Activated T-helper 1 cell treated with anti-CD3 and anti-CD28 coated beads, Interleukin-2, amount 50 U/mL, for 16 hours (primary cell): ENCODE measurements at places on chromosomes 7 and 10.

GRCh38 chr7:143909863-143910262 lies 7.9 kb upstream of the TCAF1 start:
- no peak for DNase-seq

- no peak for DNase-seq
Measured at GRCh38 chr7:89837515-89837914, 316.8 kb upstream of the STEAP1 start.

DNA sequence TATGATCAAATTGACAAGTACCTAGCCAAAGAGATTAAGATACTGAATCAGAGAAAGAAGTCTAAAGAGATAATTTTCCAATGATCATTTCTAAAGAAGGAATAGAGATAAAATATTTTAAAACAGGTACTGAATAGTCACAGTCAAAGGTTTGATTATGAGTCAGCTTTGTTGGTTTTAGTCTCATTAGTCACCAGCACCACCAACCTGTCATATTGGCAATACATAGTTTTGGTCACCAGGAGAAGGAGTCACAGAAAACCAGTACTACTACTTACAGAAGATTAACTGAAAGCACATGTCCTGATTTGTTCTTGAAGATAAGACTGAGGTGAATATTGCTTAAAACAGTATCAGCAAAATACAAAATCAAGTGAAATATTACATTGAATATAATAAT lies 34.6 kb downstream of the ZEB1 start:
- DNase-seq = no peak

DNA sequence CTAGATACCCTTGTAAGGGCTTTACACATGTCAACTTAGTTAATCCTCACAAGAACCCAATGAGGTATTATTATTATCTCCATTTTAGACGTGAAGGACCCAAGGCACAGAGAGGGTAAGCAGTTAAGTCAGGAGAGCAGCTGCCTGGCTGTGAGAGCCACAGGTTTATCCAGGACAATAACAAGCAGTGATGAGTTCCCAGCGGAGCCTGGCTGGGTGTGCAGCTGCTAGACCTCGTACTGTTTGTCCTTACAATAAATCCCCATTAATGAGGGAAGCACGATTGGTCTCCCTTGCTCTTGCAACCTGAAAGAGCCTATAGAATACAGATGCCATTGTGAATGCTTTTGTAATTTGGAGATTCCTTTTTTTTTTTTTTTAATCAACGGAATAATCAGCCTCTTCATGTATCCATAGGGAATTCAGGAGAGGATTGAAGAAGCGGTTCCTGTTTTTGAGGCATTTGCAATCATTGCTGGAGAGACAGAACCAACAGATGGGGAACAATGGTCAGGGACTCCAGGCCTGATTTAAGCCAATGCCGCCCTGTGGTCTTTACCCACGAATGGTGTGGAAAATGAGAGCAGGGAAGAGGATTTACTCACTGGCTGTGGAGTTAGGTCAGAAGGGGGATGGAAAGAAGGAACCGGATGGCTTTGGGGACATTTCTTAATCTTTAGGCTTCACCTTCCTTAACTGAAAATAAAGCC lies 12.3 kb upstream of the ASB4 start:
- DNase-seq = no peak

- DNase-seq = no peak
Measured at GRCh38 chr10:3484306-3485056, 300.5 kb downstream of the KLF6 start.

GRCh38 chr10:51767103-51767763 lies 67.8 kb upstream of the CSTF2T start:
- no peak for DNase-seq

DNA sequence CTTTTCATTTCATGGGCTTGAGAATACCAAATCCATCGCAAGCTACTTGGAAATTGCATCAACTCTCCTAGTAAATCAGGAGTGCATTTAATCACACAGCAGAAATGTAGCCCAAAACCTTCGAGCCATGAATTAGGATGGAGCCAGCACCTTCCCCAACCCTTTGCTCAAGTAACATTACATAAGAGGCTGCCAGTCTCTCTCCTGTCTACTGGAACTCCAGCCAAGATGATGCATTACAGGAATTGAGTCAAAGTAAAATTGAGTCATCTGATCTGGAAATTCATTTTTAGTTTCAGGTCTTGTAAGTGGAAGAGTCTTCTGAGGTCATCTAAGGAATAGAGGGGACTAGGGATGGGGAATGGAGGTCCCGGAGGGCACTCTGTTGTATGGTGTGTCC lies 69.7 kb upstream of the FHIP2A start:
- no peak for DNase-seq

DNA sequence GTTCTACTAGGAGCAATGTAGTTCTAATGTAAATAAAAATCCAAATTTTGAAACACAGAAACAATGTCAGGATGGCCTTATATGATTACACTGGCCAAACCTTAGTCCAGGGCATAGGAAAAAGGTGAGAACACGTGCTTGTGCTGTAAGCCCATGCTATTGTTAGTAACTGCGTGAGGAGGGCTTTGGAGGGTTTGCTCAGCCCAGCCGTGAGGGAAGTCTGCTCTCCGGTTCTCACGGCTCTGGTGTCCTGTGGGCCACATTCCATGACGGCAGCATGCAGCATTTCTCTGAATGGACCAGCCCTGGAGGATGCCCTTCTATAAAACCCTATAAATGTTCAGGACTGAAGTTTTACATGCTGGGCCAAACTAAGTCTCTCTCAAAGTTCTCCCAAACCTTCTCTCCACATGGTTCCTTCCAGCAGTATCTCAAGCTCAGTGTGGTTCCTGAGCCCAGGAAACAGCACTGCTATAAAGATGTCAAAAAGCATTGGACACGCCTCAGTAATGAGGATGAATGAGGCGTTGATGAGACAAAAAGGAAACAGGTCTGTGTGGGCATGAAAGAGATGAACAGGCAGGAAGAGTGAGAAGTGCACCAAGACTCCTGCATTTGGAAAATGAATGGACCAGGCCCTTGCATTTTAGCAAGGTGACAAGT lies 174.8 kb upstream of the CDCA7L start:
- no peak for DNase-seq

DNA sequence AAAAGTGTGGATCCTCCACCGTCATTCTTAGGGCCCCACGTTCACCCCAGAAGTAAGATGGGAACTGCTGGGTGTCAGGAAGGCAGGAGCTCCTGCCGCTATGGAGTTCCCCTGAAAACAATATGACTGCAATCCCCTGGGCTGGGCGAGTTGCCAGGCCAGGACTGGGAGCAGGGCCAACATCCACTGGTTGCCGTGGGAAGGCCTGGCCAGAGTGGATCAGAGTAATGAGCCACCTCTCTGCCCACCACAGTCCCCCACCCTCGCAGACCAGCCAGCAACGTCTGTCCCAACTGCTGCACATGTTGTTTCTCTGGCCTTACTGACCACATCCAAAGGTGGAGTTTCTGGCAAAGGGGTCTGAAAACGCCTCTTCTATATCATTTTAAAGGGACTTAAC lies 86.6 kb downstream of the STRA8 start:
- no peak for DNase-seq

- no peak for DNase-seq
Measured at GRCh38 chr7:85730012-85730411, 543.2 kb upstream of the SEMA3D start.

DNA sequence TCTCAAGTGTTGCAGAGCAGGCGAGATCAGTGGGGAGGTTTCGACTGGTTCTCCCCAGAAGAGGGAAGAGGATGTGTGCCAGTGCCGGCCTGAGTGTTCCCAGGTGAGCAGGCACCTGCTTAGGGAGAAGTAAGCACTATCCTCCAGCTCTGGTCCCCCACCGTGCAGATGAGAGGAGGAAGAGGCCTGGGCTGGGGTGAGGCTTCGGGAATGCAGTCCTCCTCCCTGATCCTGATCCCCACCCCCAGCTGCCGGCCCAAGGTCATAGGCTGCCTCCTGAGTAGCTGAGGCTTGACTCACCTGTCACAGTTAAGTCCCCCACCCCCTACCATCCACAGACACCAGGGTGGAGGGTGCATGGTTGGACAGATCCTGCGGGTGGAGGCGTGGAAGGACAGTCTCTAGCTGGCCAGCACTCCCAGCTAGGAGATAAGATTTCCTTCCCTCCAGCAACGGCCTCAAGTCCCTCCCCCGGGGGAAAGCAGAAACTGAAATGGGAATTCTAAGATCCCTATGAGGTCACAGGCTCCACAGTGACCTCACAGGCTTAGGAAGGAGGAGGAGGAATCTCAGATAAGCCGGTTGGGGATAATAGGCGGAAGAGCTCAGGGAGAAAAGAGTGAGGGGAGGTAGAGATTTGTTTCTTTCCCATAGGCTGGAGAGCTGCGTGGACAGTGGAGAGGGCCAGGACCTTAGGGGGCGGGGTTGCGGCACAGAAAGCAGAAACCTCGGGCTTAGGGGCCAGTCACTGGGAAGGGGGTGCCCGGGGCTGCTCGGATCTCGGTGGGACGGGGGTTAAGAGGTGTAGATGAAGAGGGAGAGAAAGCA lies 1.0 kb downstream of the LRCH4 start:
- no peak for DNase-seq

DNA sequence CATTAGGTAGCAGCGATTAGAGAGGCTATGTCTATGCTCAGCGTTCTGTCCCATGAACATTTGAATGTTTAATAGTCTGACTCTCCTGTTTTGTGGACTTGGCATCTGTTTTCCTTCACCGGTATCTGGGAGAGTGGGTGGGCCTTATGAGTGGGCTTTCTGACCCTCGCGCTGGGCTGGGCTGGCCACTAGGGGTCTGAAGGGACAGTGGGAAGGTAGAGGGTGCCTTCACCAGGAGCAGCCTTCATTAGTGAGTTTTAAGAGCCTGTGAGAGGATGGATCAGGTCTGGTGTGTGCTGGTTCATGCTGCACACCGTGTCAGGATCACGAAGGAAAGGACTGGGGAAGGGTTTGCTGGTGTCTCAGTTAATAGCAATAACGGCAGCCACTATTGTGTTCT lies 33.4 kb downstream of the DCLRE1A start:
- DNase-seq = no peak

DNA sequence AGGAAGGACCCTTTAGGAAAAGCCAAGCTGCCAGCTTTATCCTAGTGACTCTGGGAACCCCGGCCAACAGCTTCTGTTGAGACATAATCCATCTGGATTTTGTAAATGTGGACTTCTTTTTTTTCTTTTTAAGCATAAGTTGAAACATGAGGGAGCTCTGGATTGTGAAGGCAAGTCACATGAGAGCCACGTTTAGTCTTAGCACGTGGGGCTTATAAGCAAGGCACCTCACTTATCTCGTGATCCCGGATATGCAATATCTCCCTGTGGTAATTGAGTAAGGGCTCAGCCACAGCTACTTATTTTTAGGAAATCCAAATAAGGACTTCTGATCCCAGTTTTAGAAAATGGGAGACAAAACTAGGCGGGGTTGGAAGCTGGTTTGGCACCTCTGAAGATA lies 111.2 kb upstream of the PTN start:
- DNase-seq = no peak

GRCh38 chr10:118173296-118173695 lies 126.6 kb upstream of the RAB11FIP2 start:
- DNase-seq = no peak

DNA sequence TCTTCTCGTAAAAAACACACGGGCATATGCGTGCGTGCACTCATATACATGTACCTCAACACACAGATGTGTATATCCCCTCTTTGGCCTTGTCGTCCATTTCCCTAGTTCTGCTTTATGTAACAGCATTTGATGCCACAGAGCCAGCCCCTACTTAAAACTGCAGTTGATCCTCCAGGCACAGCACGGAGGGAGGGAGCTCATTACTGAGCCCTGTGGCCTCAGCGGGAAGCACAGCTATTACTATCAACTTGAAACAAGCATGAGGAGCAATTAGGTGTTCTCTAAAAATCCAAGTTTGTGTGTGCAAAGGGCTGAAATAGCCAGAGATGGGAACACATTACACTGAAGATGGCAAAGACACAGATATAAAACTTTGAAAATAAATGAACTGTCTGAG lies 580.9 kb downstream of the GLRX3 start:
- no peak for DNase-seq

- DNase-seq = no peak
Measured at GRCh38 chr10:102322914-102323313, 72.6 kb upstream of the NFKB2 start.

- DNase-seq = no peak
Measured at GRCh38 chr7:121873289-121874194, 581 bp downstream of the PTPRZ1 start.

DNA sequence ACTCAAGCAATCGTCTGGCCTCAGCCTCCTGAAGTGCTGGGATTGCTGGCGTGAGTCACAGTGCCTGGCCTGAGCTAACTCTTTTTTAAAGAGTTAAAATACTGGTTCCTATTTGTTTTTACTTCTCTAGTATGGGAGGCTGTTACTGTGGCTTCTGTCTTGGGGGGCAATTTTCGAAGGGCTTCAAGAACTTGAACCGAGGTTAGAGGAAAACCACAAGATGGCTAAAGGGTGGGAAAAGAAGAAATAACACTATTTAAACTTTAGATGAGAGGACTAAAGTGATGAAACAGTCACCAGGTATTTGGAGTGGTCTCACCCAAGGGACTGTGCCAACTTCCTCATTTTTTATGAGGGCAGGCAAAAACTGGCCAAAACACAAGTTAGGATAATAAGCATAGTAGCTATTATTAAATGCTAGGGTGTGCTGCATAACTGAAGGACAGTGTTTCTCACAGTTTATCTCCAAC lies 17.8 kb downstream of the MET start:
- no peak for DNase-seq

- no peak for DNase-seq
Measured at GRCh38 chr10:91023700-91024398, 103.0 kb upstream of the ANKRD1 start.

DNA sequence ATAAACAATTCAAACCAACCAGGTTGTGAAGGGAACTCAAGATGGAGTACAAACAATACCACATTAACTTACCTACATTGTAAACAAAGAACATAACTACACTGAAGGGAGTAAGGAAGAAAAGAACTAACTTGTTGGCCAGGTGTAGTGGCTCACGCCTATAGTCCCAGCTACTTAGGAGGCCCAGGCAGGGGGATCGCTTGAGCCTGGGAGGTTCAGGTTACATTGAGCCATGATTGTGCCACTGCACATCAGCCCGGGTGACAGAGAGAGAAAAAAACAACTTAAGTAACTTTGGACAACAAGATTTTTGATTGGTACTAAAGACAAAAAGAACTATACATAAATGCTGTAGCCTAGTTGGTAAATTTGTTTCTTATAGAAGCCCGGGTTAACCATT lies 68.8 kb downstream of the TRIL start:
- no peak for DNase-seq
